ENCODE measurements at places on chromosomes 4 and X.

DNA sequence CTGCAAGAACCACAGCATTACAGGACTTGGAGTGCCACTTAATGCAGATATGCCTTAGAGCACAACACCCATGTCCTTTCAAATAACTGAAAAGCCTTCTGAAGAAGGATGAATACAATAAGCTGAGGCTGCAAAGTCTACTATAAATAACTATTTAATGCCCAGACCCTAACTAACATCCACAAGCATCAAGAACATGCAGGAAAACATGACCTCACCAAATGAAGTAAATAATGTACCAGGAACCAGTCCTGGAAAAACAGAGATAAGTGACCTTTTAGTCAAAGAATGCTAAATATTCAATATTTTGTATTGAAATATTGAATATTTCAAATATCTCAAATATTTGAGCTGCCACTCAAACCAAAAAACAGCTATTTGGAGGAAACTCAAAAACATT, 16.9 kb downstream of the ACTRT1 start:
- no peak for DNase-seq

- no peak for DNase-seq
Measured at GRCh38 chr4:27318740-27319139, 458.1 kb downstream of the STIM2 start.

DNA sequence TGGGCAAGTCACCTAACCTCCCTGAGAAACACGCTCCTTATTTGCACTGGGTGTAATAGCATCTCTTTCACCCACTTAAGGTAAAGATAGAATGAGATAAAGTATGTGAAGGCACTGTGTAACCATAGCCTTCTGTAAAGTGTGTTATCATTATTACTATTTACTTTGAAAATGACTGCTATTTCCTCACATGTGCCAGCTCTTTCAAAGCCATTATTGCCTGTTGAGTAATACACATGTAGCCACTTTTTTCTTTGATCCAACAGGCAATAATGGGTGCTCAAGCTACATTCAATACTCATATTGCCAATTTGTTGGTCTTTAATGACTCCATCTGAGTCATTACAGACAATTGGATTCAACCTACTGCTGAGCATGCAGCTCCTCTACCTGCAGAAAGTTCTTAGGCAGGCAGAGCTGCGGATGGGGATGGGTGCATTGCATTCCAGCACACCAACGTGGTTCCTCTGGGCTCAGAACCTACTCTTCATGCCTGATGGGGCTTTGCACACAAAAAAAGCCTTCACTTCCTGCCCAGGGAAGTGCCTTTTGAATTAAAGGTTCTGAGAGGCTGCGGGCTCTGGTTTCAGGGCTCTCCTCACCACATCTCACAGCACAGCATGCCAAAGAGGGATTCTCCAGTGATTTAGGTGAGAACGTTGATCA, 9.7 kb downstream of the PTCHD1 start:
- DNase-seq, result no peak

GRCh38 chr4:70721747-70722146, at the start of gene RUFY3:
RUFY3 (plus strand) TSS chr4:70721964; CDS start chr4:70722574, 610 bp downstream.
- DNase-seq, result no peak

DNA sequence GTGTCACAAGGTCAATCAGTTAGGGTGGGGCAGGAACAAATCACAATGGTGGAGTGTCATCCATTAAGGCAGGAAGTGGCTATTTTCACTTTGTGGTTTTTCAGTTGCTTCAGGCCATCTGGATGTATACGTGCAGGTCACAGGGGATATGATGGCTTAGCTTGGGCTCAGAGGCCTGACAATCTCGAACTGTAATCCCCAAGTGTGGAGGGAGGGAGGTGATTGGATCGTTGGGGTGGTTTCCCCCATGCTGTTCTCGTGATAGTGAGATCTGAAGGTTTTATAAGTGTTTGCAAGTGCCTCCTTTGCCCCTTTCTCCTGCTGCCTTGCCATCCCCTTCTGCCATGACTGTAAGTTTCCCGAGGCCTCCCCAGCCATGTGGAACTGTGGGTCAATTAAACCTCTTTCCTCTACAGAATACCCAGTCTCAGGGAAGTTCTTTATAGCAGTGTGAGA, 36.7 kb upstream of the STS start:
- no peak for DNase-seq
